ENCODE measurements at places on chromosomes 3 and 15. TPM values are rescaled to one million over a fixed set of nuclear protein-coding genes. Genes with fewer than 3 reads are reported as not detected.

Gene PRR20G
- total RNA-seq, result not detected

Gene RNU5B-1
- total RNA-seq, result not detected

Gene PROK2
- not detected for total RNA-seq

Gene RBPMS2
- under 0.01 TPM for total RNA-seq

Gene CCDC54
- not detected for total RNA-seq

Gene FBXW12
- total RNA-seq, result not detected

Gene MOBP
- total RNA-seq, result under 0.01 TPM

Gene ARGFX
- not detected for total RNA-seq

Gene TRPM1
- not detected for total RNA-seq

Gene ZNF774
- 1.1 TPM for total RNA-seq

Gene TRIM42
- total RNA-seq, result not detected

Gene MKRN3
- 0.37 TPM for total RNA-seq
